SJSA1 (cell line): ENCODE measurements at places on chromosomes 12 and 14.
A peak's percentile ranks its signal among the peaks of the same experiment; 100 is the strongest.

GRCh38 chr14:54686219-54686870 is 119.4 kb downstream of the SAMD4A start:
- peak; percentile 53 for DNase-seq

DNA sequence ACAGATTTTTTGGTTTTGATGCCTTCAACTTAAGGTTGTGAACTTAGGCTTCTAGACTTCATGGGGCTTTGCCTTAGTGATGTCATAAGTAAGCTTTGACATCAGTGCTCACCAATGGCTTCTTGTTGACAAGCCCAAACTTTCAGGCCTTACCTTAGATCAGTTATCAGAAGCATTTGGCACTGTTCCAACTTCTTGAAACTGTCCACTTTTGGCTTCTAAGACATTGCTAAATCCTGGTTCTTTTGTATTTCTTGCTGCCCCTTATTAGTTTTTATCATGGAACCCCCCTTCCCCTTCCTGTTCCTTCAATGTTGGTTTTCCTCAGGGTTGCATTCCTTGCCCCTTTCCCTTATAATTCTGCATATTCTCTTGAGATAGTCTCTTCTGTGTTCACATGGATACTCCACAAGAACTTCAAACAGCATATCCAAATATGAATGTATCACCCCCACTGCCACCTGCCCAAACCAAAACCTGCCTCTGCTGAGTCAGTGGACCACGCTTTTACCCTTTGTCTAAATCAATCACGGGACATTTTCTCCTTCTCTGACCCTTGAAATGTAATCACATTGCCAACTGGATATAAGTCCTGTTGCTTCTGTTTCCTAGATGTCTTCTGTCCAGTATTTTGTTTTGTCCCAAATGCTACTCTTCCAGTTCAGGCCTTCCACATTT is 7.9 kb downstream of the PFKM start:
- peak; percentile 75 for DNase-seq

DNA sequence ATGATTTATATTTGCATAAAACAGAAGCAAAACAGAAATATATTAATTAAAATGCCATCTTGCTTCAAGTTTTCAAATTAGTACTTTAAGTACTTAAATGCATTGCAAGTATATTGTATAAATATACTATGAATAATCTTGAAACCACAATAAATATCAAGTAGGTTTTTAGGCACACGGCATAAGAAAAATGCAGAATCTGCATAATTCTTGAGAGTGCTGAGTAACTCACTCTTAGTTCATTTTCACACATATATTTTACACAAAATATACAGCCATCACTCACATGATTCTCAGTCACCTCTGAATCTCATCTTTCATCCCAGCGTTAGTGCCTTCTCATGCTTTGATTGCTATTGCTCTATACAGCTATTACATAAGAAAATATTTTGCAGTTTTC is 51.9 kb downstream of the SLC6A15 start:
- DNase-seq: no peak

GRCh38 chr14:64294672-64295413 is 672 bp upstream of the ESR2 start:
- DNase-seq: peak; percentile 72
